Hindlimb muscle (tissue), 1 donor: ENCODE measurements at places on chromosomes 11 and 22.

- DNase-seq = no peak
Observed at GRCh38 chr11:132036746-132037466, 666.5 kb downstream of the NTM start.

- no peak for DNase-seq
Observed at GRCh38 chr11:71055925-71056324, 196.5 kb downstream of the SHANK2 start.

DNA sequence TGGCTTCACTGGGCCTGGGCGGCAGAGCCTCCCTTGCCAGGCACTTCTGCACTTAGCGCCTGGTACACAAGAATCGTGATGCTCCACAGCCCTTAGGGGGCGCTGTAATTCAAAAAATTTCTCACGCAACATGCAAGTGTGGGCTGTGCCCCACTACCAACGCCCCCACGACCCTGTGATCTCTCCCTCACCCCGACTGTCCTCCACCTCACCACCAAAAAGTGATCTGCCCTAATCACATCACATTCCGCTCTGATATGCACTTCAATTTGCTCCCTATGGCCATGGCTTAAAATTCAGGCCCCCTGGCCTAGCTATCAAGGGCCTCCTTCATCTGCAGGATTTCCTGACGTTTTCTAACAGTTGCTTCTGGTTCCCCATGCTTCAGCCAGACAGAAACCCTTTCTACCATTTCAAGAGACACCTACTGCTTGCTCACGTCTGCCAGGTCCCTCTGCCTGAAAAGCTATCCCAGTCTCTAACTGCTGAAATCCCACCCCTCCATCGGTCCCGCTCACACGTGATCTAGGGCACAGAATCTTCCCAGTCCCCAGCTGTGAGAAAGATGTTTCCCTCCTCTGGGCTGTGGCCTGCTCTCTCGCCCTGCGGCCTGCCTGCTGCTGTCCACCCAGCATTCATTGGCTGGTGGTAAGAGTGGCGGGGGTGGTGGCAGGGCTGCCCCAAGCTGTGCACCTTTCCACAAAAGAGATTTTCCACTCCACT lies 27.9 kb upstream of the LRRC32 start:
- no peak for DNase-seq

GRCh38 chr11:80350541-80350940 lies 909.7 kb upstream of the TENM4 start:
- DNase-seq = no peak

DNA sequence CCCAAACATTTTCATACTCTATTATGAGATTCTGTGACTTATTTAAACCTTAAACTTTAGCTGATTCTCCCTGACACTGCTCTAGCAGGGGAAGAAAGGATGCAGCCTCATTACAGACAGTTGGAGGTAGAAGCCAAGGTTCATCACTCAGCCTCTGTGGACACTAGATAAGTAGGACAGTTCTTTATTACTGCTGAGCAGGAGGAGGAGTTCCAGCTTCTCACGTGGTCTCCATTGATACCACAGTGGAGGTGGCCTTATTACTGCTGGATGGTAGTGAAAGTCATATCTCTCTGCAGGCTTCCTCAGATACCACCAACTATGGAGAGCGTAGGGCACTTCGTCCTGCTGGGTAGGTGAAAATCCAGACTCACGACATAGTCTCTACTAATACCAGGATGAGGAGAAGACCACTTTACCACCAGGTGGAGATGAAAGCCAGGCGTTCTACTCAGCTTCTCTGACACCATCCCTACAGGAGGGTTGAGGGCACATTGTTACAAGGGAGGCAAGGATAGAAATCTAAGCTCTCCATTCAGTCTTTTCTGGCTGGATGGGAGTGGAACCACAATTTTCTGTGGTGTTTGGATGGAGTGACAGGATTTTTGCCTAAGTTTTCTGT lies 13.1 kb upstream of the ANGPTL5 start:
- no peak for DNase-seq

DNA sequence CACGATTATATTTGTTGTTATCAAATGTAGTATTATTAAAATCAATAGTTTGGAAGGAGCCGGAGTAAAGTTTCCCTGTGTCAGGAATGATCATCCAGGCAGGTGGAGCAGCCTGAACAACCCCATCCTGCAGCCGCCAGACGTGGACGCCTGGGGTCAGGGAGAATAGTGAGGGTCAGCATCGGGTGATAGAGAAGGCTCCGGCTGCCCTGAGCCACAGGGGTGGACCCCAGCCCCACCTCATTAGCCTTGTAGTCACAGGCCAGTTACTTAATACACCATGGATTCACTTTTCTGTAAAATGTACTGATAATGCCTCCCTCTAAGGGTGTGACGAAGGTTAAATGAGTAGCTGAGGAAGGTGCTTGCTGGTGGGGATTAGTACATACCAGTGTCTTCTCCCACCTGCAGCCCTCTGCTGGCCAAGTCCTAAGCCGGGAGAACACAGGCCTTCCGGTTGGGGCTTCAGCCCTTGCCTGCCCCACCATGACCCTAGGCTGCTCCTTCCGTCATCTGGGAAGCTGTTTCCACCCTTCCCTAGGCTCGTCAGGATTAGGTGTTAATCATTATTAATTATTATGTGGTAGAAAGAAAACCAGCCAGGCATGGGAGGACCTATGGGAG lies 14.9 kb downstream of the TMEM121B start:
- DNase-seq = no peak

GRCh38 chr11:95084509-95084908 lies 5.1 kb upstream of the ENDOD1 start:
- DNase-seq = no peak

- DNase-seq = no peak
Observed at GRCh38 chr11:67032830-67033551, 10.1 kb downstream of the SYT12 start.

GRCh38 chr11:133082841-133083488 lies 449.3 kb downstream of the OPCML start:
- DNase-seq = peak; percentile 73

DNA sequence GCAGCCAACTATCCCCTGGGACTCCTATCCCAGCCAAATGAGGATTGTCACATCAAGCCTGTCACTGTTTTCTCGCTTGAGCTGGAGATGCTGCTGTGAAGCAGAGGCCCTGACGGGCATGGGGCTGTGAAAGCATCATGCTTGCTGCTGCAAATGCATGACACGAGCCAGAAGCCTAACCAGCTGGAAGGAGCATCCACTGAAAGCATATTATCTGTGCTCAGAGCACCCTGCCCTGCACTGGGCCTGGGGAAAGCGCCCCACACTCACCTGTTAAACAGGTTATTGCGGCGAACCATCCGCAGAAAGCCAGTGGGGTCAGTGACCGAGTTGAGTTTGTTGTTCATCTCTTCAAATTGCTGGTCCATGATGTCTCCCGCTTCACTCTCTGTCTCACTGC lies 110.9 kb upstream of the PITPNB start:
- no peak for DNase-seq

GRCh38 chr11:36596880-36597279 lies 1.2 kb downstream of the RAG2 start:
- no peak for DNase-seq

DNA sequence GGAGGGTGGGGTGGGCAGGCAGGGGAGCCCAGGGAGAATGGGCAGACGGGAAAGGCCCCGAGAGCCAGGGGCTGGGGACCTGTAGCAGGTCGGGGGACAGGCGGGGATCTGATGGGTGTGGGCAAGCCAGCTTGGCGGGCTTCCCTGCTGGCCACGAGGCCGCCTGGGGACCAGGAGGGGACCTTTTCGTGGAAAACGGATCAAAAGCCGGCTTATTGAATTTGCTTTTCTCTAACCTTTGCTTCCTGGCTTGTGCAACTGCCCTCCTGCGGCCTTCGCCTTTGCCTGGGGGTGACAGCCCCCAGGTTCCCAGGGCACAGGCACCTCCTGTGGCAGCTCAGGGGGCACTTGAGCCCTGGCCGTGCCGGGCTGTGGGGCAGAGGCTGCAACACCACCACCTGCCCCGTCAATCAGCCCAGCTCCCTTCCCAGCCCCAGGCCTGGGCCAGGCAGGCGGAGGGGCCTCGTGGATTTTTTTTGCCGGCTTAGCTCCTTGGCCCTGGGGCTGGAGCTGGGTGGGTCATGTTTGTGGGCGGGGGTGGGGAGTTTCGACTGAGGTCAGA lies 41.6 kb upstream of the H19 start:
- no peak for DNase-seq

GRCh38 chr11:122422682-122423081 lies 232.8 kb upstream of the UBASH3B start:
- peak; percentile 34 for DNase-seq

- DNase-seq = no peak
Observed at GRCh38 chr22:22538226-22538989, 18.3 kb upstream of the ZNF280A start.

DNA sequence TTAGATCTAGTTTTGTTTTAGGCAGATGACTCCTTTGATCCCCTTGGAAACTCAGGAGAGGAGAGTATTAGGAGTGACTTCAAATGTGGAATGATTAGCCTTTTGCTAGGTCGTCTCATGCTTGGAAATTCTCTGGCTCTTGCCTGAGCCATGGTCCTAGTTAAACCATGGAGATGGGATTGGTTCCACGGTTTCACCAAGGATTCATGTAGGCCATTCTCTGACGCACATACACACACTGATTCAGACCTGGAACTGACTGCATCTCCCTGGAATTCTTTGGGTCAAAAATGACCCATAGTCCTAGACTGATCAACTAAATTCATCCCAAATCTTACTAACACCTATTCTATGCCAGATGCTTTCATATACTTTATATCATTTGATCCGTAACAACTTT lies 56.5 kb downstream of the POLD3 start:
- DNase-seq = no peak

DNA sequence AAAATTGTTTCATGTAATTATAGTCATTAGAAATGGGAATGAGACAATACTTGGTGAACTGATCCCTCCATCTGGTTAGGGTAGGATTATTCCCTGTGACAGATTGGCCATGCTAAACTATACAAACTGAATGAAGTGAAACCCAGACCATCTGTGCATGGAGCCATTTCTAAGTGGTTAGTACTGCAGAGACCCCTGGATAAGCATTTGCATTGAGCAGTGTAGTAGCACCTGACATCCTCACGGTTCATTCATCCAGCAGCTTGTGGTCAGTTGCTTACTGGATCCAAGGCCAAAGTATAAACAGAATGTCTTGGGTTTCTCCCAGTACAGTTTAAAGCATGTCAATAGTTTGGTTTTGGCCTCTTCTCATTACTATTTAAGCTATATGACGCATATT lies 93.8 kb upstream of the ARHGAP42 start:
- DNase-seq = no peak

- DNase-seq = no peak
Observed at GRCh38 chr11:73204711-73205121, 13.4 kb upstream of the P2RY2 start.

- DNase-seq = no peak
Observed at GRCh38 chr11:37474889-37475288, 876.9 kb upstream of the RAG2 start.

- DNase-seq = peak; percentile 65
Observed at GRCh38 chr22:45271667-45272201, 13.0 kb upstream of the UPK3A start.

DNA sequence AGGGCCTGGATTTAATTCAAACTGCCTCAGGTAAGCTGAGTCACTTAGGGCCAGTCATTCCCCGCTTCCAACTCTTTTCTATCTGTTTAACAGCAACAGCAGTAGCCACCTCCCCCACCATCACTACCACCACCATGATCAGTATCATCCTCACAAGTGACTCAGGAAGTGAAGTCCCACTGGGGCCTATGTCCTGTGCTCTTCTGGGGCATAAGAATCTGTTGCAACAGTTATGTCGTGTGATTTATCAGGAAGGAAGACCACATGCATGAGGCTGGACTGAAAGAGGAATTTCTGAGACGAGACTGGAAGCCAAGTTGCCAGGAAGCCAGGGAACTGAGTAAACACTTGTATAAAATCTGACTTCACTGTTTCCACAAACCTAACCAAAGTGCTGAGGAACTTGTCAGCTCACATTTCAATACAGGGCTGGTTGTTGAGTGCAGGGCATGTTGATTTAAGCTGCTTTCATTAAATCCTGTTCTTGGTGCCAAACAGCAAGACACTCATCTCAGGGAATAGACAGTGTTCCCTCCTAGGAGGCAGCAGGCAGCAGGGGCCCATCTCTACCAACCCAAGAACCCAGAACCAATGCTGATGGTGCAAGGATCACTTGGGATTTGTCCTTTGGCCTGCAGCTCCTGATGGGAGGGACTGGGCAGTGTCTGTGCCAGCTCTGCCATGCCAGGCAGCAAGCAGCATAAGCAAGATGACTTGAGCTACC lies 226.7 kb upstream of the NARS2 start:
- peak; percentile 78 for DNase-seq

DNA sequence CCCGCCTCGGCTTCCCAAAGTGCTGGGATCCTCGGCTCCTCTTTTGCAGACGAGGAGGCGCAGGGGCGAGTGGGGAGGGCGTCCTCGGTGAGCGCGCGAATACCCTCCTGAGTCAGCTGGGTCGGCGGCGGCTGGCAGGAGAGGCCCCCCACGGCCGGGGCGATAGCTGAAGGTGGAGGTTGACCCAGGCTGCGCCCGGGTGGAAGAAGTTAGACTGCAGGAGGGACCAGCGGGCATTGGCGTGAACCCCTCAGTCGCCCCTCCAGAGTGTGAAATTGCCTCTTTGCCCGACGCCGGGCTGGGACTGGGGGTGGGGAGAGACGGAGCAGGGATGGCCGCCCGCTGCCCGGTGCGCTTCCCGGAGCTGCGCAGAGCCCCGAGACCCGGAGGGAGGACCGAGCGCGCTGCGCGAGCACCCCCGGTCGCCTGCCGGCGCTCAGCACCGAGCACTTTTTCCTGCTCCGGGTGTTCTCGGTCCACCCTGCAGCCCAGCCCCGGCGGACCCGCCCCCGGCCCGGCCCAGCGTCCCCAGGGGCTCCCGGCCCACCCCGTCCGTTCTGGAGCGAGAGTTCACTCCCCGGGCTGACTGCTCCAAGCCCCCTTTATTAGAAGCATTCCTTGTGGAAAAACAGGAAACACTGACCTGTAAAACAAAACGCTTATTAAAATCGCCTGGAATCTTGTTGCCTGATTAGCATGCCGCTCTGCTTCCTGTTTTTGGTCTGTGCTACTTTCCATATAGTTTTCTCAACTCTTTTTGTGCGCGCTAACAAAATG lies 13.7 kb upstream of the CPT1A start:
- peak; percentile 66 for DNase-seq

- DNase-seq = no peak
Observed at GRCh38 chr11:110490886-110491285, 61.1 kb downstream of the FDX1 start.

GRCh38 chr11:117792992-117793391 lies 4.0 kb downstream of the DSCAML1 start:
- DNase-seq = no peak

DNA sequence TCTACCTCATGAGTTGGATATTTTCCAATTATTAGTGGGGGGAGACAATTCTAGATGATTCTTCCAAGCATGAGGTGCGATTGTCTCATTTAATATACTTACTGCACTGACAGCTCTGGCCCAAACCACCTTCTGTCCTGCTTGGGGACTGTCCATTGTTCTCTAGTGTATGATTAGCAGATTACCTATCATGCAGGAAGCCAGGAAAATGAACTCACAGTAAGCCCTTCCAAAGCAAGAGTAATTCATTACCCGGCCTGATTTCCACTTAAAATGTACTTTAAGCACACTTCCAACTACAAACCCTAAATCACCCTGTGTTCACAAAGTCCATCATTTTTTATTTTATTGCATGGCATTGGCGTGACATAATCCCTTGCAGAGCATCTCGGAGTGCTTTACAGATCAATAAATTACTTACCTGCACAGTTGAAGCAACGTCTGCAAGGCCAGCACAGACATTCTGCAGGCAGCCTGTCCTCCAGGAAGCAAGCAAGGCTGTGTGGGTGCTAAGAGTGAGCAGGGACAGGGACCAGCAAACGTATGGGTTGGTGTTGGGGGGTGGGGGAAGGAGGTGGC lies 838.2 kb downstream of the NTM start:
- DNase-seq = no peak
